ENCODE measurements at places on chromosomes 2 and 18.
A peak's percentile ranks its signal among the peaks of the same experiment; 100 is the strongest.

DNA sequence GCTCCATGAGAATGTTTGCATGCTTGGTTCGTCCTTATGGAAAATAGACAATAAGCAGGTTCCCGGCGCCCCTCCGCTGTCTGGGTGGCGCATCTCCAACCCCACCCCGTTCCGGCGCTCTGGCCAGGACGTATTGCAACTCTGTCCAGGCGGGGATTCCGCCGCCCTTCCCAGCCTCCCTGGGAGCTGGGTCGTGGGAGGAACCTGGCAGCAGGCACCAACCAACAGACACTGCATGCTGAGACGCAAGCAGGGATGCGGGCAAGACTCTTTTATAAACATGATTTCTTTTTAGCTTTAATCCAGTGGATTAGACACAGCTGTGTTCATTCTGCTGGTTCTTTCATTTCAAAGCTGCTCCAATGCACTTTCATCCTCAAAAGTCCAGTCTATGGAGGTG is 240.2 kb downstream of the SH3BP4 start:
- DNase-seq: peak; percentile 90

- no peak for DNase-seq
These were observed 437.1 kb downstream of the DCDC2C start for GRCh38 chr2:4140281-4140970.

- no peak for DNase-seq
These were observed 58.1 kb upstream of the RALBP1 start for GRCh38 chr18:9417073-9417851.

GRCh38 chr2:170582751-170583463 is 132.2 kb upstream of the SP5 start:
- no peak for DNase-seq

GRCh38 chr2:9488583-9489547 is 14.5 kb downstream of the IAH1 start:
- no peak for DNase-seq

DNA sequence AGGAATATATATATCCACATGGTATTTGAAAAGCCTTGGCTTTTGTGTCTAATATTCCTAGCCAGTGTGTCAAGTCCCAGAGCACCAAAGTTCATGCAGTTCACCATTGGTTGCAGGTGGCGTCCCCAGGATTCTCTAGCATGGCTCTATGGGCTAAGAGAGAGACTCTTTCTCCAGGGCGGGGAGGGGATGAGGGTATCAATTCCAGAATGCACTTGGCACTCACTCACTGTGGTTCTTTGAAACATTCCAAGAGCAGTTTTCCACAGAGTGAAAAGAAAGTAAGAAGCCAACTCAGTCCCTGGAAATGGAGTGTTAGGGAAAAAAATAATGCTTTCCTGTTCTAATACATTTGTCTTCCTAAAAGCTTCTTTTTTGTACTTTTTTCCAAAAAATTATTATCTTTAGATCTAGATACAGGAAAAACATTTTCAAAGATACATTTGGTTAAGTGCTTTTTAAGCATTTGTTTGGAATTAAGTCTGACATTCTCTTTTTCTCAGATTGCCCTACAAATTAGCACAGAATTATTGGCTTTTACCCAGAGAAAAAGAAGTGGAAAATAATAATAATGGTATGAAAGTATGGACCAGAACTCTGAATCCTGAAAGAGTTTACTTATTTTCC is 239.9 kb downstream of the PAX3 start:
- no peak for DNase-seq

DNA sequence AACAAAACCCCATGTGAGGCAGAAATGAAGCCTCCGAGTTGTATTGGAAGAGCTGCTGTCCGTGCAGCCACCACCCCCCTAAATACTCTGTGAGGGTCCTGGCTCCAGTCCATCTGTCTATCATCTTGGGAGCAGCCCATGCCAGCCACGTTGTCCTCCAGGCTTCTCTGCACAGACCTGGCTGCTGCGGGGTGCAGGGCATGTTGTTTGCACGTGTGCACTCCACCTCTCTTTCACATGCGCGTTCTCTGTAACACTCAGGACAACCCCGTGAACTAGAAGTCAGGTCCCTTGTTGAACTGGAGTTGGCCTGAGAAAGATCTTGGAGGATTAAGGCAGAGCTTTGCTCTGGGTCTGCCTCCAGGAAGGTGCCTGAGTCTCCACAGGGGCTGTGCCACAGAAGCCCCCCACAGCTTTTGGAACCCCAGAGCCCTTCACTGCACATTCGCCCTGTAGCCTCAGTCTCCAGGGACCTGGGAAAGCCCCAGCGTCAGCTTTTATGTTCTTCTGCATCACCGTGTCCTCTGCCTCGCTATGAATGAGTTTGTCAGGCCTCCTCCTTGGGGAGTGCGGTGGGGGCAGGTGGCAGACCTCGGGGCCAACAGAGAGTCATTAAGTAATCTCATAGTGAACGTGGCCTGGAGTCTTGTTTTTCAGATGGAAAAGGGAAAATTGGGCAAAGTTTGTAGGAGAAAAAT is 16.6 kb downstream of the RTP5 start:
- no peak for DNase-seq

DNA sequence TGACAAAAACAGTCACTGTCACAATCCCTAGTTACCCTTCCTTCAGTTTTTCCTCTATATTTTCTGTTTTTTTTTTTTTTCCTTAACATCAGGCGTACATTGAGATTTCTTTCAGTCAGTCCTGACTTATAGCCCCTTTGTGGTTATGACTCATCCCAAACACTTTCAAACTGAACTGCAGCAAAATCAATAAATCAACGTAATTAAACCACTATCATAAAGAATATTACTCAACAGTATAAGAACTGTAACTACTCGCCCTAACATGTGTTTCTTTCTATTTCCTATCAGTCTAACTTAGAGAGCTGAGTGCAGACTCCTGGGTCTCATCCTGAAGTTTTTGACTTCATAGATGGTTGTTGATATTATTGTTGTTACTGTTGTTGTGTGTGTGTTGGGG is 523.5 kb downstream of the LRRTM4 start:
- DNase-seq: no peak

DNA sequence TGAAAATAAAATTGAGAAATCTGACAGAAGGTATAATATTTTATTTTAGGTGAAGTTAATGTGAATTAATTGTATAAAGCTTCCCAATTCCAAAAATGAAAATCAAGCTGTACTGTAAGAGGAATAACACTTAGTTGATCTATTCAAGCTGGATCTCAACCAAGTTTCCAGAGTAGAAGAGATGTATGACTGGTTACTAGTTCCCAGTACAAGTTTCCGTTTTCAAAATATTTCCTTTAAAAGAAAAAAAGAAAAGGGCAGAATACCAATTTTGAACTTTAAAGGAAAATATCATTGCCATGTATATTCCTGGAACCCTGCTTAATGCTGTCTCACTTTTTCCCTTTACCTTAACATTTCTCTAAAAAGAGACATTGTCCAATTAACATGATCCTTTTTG is 308.5 kb downstream of the IRS1 start:
- no peak for DNase-seq

DNA sequence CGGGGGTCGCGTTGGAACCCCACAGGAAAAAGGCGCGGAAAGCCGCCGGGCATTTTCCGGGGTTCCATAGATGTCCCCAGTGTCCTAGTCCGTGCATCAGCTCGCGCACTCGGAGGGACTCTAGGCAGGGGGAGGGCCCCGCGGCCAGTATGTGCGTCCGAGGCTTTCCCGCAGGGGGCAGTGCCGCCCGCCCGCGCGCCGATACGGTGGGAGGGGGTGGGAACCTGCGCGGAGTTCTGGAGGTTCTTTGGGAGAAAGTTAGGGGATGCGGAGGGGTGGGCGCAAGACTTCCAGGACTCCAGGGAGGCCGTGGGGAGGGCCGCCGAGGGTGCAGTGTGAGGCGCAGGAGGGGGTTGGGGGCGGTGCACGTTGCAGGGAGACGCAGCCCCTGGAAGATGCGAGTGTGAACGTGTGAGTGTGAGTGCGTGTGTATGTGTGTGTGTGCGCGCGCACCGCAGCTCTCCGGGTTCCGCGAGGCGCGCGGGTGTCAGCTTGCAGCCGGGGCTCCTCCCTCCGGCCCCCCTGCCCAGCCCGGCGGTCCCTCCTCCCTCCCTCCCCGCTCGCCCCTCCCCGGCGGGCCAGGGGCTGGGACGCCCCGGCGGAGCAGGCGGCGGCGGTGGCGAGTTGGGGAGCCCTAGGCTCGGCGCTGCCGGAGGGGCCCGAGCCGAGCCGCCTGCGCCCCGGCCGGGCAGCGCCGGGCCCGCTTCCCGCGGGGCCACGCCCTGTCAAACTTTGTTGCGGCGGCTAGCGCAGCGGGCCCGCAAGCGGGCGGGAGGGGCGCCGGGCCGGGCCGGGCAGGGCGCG is at the start of gene TCF7L1:
TSS of gene TCF7L1 (plus strand) at position 559 of the 804 bp plus-strand sequence. CDS start 293 bp downstream, outside the sequence.
- DNase-seq: peak; percentile 56
